RWPE1 (cell line): ENCODE measurements at places on chromosomes 3 and 15.

- no peak for DNase-seq
Measured at GRCh38 chr3:64028754-64029153, 5.5 kb upstream of the PSMD6 start.

DNA sequence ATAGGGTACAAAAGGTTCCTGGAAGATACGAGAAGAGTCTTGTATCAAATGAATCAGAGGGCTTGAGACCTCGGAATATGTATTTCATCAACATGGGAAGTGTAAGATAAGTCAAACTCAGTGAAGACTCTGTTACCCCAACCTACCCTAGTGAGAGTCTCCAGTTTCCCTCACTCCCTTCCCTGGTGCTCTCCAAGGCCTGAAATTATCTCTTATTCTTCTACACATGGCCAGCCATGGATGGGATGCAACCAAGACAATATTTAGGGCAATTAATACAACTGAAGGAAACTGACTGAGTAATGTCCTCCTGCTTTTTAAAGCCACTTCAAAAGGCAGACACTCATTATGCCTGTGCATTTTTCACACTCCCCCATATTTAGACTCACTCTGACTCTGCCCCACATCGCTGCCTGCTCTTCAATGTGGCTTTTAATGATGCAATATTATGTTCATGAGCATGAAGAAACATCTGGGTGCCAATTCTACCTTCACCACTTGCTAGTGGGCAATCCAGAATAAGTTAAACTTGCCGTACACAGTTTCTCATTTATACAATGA is 137.1 kb upstream of the THBS1 start:
- DNase-seq, result no peak

GRCh38 chr3:123749711-123750110 is 134.4 kb downstream of the MYLK start:
- DNase-seq, result no peak

DNA sequence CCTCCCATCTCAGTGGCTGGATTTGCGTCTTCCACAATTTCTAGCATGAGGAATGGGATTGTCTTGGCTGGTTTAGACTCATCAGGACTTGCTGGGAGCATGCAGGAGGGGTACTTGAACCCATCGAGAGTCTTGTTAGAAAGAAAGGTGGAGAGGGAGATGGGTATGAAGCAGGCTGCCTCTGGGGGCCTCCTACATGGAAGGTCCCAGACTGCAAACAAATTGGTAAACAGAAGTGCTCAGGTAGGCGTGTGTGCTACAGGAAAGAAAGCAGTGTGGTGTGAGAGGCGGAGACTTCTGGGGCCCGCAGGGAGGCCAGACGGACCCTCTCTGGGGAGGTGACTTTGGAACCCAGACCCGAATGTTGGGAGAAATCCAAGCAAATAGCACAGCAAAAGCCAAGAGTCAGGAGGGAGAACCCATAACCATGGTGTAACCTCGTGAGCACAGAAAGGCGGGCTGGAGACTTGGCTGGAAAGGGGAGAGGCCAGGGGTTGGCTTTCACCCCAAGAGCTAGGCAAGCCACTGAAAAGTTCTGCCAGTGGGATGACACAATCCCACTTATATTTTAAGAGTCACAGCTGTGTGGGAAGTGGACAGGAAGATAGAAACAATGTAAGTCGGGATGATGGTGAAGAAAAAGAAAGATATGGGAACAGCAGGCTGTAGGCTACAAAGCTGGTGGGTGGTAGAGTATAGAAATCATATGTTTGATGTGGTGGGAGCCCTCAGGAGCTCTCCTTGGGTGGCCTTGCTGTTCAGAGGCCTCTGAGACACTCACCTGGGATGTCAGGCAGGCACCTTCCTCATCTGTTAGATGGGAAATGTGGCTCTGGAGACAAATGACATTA is 130.1 kb upstream of the PRR20G start:
- DNase-seq, result no peak

DNA sequence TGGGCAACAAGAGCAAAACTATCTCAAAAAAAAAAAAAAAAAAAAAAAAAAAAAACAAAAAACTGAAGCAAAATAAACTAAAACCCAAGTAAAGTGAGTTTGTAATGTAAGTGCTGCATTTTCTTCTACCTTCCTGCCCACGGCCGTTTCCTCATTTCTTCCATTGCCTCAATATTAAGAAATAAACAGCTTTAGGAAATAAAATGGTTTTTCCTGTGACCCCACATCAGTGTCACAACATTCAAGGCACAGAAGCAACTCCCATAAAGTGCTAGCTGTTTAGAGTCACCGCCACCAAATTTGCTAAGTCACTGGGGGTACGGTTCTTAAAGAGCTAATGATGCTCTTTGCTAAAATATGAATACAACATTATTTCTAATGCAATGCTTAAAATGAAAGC is 3.3 kb downstream of the PKM start:
- no peak for DNase-seq

DNA sequence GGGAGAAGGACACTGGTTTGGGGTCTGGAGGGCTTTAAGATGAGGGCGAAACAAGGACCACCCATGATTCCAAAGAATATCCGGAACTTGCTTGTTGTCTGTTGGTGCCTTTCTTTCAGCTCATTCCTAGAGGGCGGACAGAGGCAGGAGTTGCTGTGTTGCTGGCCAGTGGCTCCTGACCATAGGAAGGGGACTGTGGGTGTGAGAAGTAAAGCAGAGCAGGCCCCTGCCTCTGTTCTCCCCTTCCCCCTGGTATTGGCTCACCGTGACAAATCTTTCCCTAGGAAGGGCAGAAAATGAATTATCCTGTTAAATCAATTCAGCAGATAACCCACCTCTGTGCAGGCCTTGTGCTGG is 89.1 kb downstream of the LIPC start:
- no peak for DNase-seq

GRCh38 chr3:157618075-157618760 is 115.0 kb upstream of the VEPH1 start:
- DNase-seq, result peak; percentile 56

DNA sequence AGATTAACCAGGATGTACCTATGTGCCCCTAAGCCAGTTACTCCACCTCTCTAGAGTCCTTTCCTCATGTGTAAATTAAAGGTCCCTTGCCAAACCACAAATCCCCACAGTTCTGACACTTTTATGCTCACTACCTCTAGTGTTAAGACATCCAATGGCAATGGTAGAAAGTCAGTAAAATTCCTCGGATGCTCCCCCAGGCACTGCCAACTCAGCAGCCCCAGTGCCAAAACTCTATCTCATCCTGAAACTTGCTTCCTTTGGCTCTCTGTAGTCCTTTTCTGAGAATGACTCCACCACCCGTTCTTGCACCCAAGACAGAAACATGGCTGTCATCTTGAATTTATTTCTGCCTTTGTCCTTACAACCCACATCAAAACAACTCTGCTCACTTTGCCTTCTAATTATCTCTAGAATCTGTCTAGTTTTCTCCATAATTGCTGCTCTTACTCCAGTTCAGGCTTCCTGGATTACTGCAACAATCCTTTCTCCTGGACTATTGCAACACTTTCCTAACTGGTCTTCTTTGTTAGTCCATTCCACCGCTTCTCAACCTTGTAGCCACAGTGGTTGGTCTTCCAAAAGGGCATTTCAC is 41.6 kb downstream of the MB21D2 start:
- peak; percentile 25 for DNase-seq

DNA sequence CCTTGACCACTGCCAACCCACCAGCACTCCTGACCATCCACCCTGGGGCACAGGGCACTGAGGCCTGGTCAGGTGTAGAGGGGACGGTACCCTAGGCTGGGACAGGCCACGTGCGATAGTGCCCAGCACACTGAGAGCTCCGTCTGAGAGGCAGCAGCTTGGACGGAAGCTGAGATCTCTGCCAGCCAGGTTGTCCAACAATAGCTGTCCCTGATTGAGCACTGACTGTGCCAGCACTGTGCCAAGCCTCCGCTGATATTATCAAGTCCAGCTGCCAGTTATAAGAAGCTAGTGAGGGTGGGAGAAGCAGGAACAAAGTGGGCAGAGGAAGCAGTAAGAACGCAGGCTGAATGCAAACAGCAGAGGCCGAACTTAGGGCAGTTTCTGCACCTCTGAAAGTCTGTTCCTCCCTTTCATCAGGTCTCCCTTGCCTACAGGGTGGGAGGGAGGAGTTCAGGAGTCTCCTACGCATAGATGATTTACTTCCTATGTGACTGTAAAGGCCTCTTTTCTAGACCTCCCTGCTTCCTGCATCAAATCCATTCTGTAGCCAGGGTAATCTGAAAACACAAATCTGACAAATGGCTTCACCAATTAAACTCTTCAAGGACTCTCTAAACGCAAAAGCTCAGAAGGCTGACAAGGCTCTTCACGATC is 29.7 kb downstream of the MRPS11 start:
- DNase-seq, result no peak

- no peak for DNase-seq
Measured at GRCh38 chr15:92078270-92078669, 224.8 kb downstream of the SLCO3A1 start.

DNA sequence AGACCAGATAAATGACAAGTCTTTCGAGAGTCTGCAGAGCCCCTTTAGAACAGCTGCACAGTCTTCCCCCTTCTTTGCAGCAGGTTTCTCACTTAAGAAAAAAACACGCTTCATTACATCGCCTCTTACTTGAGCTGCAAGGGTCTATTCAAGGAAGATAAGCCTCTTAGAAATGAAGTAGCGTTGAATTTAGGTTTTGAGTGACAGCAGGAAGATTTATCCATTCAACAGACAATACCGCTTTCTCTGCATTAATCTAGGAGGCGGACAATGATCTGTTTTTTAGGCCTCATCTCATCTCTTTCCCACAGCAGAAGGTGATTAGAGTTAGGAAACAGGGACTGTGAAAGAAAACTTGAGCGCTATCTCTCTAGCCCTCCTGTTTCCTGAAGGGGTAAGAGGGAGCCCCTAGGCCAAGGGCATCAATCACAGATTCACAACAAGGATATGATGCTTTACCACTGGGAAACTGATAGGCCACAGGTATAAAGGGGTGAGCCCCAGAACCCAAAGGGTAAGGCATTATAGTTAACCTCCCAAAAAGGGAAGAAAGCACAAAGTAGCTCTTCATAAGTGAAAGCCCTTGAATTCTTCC is 84.3 kb downstream of the MECOM start:
- DNase-seq, result no peak

DNA sequence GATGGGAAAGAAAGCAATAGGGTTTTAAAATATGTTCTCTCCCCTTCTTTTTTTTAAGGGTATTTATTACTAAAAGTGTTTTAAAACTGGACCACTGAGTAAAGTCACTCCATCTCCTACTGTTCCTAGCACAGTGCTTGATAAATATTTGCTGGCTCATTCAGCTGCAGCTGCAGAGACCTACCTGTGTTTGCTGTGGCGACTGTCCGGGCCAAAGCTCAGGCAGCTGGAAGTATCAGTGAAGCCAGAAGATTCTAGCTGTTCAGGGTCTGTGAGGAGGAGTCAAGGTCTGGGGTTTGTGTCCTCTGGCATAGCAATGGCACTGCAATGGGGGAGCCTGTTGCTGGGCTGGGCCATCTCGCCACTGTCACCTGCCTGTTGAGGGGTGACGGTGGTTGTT is 109.9 kb downstream of the RPLP1 start:
- no peak for DNase-seq

GRCh38 chr3:15707779-15708178 is 90.0 kb downstream of the ANKRD28 start:
- DNase-seq, result no peak

DNA sequence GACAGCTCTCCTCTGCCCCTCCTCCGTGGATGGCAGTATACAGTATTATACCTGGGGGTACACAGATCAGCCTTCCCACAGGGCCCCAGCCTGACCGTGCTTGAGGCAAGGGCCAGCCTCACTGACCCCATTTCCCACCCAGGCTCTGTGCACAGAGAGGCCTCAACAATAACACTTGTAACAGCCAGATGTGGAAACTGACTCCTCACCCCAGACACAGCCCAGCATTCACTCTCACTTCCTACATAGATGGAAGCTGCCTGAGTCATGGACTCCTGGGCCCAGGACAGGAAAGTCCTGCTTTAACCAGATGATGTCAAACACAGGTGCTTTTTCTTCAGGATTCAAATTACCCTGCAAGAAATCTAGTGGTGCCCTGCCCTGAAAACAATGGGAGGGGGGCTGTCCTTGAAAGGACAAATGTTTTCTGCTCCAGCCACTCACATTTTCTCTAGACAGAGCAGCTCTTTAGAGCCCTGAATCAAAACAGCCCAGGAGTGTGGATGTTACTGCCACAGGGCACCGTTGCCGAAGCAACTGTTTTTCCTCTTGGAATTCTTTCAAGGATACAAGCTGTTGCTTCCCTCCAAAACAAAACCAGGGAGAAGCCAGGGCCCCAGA is 16.4 kb downstream of the CCDC12 start:
- DNase-seq, result peak; percentile 69

- DNase-seq, result no peak
Measured at GRCh38 chr15:100094127-100094510, 247.7 kb downstream of the ADAMTS17 start.

GRCh38 chr3:46999516-47000197 is 20.2 kb downstream of the NBEAL2 start:
- DNase-seq, result no peak

GRCh38 chr3:132399054-132399929 is 18.0 kb upstream of the DNAJC13 start:
- DNase-seq, result peak; percentile 59

- DNase-seq, result no peak
Measured at GRCh38 chr3:64343689-64344430, 118.6 kb upstream of the PRICKLE2 start.

DNA sequence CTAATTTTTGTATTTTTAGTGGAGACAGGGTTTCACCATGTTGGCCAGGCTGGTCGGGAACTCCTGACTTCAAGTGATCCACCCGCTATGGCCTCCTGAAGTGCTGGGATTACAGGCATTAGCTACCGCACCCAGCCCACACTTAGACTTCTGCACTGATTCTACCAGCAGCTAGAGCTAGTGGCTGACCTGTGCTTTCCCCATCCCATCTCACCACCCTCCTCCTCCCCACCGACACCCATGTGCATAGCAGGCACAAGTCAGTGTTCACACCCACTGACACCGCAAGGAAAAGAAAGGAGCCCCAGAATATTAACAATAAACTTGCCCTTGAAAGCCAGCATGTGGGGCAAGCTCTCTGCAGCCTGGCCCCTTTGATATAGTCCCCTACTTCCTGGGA is 11.2 kb upstream of the ABTB1 start:
- DNase-seq, result no peak

GRCh38 chr3:35724106-35724505 is 84.8 kb downstream of the ARPP21 start:
- no peak for DNase-seq

GRCh38 chr15:85988741-85989140 is 90.9 kb upstream of the AGBL1 start:
- no peak for DNase-seq

DNA sequence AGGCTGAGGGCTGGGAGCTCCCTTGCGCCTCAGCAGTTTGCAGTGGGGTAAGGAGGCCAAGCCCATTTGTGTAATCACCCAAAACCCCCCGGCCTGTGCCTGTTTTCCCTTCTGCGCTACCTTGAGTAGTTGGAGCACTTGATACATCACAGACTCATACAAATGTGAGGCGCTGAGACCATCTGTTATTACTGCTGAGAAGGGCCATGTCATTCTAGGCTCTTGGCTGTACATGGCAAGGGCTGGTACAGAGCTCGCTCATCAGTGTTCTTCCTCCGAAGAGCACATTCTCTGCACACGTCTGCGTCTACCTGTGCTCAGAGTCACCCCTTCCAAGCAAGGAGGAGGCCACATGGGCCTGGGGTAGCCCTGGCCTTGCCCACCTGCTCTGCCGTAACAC is 9.3 kb downstream of the PLA2G4B start:
- DNase-seq, result no peak

- DNase-seq, result no peak
Measured at GRCh38 chr3:150106740-150107428, 136.2 kb upstream of the PFN2 start.
